AG10803 (cell line): ENCODE measurements at places on chromosomes 7 and 10.

DNA sequence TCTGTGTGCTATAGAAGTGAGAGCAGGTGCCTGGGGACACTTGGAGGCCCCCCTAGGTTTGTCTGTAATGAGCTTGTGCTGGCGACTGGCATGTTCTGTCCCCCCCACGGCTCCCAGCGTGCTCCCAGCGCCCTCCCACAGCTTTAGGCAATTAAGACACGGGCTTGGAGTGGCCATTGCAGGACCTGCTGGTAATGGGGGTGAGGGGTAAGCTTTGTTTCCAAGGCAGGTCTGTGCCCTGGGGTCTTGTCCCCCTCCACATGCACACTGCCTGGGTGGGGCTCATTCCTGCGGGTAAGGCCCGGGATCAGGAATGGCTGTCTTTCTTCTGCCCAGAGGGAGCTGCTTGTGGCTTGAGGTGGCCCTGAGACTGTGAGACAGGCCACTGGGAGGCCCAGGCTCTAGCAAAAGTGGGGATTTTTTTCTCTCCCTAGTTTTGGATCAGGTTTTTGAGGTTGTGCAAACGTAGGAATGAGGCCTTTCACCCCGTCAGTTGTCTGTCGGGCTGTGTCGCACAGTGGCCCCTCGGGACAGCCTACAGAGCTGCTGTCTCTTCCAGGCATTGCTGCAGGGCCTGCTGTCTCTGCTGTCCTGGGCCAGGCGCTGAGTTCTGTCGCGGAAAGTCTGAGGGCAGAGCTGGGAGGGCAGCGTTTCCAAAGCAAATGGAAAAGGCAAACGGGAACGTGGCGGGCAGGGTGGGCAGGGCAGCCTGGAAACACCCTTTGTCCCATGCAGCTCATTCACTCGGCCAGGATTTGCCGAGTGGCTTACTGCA lies 107.4 kb downstream of the LHPP start:
- DNase-seq: no peak

DNA sequence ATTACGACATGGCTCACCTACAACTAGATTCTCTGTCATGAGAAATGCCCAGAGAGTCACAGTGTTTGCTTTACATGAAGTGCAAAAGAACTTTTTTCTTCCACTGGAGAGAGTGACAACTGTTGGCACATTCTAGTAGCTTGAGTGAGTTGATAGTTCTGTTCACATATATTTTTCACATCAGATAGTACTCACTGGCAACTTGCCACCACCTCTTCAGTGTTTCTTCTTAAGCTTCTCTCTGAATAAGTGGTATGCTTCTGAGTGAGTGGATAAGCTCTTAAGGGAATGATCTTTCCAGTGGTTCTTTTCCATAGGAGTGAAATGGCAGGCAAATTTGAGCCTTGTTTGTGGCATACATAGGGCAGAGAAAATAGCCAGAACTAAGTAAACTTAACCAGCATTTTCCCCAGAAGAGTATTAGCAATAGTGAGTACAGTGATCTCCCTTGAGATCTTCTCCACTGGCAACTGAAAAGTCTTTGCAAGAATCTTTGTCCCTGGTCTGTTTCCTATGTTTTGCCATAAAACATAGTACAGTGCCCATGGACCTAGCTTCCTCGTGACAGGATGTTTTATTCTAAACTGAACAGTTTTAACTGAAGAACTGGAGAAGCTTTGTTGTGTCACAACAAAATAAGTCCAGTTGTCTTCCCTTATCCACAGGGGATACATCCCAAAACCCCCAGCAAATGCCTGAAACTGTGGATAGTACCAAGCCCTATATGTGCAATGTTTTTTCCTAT lies 125.4 kb upstream of the CDK13 start:
- no peak for DNase-seq

DNA sequence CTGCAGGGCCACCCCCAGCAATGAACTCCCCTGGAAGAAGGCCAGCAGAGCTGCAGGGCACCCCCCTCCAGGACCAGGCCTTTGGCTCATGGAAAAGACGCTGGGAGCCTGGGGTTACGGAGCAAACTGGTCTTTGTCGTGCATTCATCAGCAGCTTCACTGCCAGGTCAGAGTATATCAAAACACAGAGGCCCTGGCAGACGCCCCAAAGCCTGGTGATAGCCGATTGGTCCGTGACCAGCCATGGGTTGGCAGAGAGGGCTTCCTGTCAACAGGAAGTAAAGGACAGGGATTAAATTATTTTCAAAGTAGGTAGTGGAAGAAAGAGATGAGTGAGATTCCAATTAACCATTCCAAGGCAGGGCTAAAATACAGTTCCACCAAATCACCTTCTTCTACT lies 9.0 kb downstream of the PRKAG2 start:
- no peak for DNase-seq

- no peak for DNase-seq
Measured at GRCh38 chr10:53395449-53395848, 622.9 kb upstream of the MBL2 start.

- no peak for DNase-seq
Measured at GRCh38 chr10:125554016-125554703, 128.8 kb downstream of the TEX36 start.
